IPS DF 6.9 (cell line): ENCODE measurements at places on chromosomes 7 and 10.
A peak's percentile ranks its signal among the peaks of the same experiment; 100 is the strongest.

DNA sequence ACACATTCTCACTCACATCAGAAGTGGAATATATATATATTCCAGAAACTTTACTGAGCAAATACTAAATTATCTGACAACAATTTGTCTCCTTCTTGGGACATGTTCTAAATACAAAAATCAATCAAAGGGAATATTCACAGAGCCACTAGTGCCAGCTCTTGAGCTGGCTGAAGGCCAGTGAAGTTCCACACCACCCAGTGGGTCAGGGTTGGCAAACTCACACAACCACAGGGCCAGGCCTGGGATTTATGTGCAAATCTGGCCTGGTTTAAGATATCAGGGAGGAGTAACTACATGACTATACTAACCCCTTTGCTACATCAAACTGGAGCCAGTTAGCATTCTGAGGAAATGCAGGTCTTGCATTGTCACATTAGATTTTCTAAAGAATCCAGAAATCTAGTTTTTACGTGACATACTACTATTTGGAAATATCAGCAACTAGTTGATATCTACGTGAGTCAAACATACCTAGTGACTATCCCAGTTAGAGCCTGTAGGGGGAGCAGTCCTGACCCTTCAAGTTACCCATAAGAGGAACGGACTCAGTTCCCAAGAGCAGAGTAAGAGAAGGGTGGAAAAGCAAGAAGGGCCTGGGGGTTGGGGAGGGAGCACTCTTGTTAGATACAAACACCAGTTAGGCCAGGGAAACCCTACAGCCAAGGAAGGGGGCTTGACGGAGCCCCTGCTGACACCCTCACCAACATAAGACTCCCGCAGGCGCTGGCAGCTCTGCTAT is 600.4 kb downstream of the KCNMA1 start:
- peak; percentile 57 for DNase-seq

DNA sequence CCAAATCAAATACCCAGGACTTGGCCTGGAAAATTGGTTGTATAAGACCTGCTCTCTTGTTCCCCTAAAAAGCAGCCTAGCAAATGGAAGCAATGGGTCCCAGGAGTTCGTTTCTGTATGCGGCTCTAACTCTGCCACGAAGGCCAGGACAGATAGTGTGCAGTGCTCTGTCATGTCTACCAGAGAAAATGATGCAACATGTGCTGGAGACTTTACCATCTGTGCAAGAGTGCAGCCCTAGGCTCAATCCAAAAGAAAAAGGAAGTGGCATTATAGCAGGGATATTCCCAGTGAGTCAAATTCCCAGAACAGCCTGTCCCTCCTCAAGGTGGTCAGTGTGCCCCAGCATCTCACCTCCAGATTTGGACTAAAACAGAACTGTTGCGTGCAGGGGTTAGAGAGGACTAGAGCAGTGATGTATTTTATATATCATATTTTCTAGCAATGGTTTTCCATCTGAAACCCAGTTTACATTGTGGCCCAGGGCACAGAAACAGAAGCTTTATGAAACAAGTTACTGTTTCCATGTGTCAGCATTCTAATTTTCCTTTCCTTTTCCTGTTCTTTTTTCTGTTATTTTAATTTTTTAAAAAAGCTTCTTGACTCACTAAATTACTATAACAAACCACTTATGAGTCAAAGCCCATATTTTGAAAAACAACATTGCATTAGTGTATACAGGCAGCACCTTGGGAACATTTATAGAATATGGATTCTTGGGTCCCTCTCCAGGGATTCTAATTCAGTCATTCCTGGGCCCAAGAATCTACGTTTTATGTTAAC is 311.2 kb downstream of the RNLS start:
- no peak for DNase-seq

DNA sequence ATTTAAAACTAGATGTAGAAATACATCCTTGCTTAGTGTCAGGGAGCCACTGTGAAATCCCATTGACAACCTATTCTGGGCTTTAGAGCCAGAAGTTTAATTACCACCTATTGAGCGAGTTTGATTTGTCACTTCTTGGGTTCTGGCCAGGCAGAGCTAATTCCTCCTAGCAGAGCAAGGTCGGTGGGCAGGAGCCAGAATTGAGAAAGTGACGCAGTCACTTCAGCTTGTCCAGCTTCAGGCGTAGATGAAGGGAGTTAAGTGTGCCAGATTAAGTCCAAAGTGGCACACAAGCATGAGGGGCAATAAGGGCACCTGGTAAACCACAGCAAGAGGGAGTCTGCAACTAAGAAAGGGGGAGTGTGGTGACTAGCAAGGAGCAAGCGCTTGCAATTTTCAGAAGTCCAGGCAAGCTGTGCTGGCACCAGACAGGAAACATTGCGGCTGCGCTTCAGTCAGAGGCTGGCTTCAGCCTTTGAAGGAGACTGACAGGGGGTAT is 119.4 kb downstream of the ST7 start:
- DNase-seq: no peak

DNA sequence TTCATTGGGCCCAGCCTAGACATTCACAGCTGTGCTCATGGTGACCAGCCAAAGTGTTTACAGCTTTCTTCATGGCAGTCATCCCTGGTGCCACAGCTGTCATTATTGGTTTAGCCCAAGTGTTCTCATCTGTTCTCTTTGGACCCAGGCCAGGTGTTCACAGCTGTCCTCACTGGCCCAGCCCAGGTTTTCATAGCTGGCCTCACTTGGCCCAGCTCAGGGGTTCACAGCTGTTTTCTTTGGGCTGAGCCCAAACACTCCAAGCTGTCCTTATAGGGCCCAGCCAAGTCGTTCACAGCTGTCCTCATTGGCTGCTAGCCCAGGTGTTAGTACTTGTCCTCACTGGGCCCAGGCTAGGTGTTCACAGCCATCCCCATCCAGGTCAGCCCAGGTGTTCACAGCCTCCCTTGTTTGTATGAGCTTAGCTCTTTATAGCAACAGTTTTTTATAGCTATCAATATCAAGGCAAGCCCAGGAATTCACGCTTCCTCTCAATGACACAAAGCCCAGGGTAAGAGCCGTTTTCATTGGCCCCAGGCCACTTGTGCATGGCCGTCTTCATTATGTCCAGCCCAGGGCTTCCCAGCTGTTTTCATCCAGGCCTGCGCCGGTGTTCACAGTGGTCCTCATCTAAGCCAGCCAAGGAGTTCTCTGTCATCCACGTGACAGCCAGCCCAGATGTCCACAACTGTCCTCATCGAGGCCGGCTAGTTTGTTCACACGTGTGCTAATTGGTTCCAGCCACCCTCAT is 11.6 kb downstream of the FRG2B start:
- DNase-seq: no peak

DNA sequence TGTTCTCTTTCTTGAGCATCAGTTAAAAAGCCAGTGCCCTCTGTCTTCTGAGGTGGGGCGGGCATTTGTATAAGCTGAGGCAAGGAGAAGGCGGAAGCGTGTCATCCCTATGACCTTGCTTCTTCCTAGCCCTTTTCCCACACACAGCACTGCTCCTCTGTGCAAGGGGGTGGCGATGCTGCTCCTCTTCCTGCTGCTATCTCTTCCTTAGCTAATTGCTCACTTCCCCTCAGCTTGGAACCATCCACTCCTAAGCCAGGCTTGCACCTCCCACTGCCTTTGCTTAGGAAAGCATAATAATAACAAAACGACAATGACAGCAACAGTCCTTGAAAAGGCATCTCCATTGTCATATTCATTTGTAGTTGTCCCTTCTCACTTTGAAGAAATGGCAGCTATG is 366.9 kb downstream of the PHTF2 start:
- no peak for DNase-seq

GRCh38 chr7:82183634-82184033 is 259.9 kb downstream of the CACNA2D1 start:
- no peak for DNase-seq

GRCh38 chr10:91597197-91597881 is 35.5 kb downstream of the PPP1R3C start:
- no peak for DNase-seq

DNA sequence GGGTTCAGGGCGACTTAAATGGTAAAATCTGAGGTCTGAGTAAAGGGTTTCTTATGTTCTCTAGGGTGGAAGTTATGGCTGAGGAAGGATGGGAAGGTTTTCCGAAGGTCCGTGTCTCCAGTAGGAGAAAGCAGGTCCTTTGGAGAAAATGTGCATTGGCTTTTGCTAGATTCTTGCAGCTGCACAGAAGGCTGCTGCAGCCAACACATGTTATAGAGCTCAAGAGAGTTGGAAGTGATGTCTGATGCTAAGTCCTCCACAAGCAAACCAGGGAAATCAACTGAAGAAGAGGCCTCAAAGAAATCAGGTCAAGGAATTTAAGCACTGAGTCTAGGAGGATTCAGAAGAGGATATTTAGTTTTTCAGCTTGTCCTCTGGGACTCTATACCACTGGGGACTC is 404.6 kb downstream of the LRMDA start:
- no peak for DNase-seq

DNA sequence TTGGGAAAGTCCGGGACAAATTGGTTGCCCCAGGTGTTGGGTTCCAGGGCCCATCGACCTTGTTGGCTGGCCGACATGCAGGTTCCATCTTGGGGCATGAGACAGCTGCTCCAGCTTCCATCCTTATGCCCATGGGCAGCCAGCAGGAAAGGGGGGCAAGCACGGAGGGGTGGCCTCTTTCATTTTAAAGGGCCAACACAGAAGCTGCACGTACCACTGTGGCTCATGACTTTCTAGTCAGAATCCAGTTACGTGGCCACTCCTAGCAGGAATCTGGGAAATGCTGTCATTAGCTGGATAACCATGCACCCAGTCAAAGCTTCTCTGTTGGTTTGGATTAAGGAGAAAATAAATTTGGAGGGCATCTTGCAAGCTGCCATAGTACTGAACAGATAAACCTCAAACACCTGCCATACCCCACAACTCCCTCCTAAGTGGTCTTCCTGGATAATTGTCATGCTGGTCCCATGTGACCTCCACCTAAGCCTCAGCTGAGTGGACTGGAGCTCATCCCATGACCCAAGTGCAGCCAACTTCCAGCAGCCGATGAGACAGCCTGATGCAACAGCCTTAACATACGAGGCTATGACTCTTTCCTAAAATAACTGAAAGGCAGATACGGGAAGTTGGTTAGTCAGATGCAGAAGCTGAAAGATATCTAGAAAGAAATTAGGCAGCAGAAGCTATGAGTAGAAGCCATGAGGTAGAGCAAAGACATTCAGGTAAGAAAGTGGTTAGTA is 21.4 kb upstream of the GSDME start:
- no peak for DNase-seq

DNA sequence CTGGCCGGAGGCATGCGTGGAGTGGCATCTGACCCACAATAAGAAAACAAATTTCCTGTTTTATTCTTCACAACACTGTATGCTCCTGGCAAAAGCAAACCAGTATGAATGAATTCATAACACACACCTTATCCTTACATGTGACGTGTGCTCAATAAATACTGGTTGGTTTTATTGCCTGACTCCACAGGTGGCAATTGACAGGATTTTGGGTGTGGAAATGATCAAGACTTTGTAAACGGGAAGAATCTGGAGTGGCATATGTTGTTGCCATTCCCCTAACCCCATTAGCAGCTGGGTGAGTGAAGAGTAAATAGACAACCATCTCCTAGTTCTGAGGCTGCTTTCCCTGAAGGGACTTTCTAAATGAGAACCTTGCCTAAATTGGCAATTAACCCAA is 215.5 kb upstream of the AOAH start:
- DNase-seq: no peak

- no peak for DNase-seq
Observed at GRCh38 chr10:126500866-126501265, 112.6 kb upstream of the ADAM12 start.

DNA sequence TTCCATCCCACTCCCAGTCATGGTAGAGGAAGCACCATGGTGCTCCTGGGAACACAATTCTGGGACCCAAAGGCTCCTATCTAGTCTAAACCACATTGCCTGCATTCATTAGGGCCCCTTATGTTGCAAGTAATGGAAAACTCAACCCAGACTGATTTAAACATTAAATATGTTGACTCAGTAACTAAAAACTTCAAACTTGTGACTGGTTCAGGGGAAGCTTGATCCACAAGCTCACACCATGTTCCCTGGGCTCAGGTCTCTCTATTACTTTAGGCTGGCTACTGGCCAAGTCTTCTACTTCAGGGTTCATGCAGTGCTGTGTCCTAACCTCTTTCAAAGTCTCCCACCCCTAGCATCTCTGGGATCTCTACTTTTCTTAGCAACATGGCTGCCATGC is 13.1 kb downstream of the WNT16 start:
- no peak for DNase-seq

DNA sequence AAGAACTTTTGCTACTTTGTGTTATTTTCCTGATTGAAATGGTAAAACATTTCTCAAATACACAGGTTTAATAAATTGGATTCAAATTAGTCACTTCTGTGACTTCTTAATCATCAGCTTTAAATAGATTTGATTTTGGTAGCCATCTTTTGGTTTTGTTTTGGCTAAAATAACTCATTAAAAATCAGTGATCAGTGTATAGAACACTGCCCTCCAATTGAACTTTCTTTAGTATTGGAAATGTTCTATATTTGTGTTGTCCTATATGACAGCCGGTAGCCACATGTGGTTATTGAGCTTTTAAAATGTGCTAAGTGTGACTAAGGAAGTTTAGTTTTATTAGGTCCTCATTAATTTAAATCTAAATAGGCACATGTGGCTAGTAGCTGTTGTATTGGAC is 50.4 kb downstream of the GLCCI1 start:
- DNase-seq: no peak

- no peak for DNase-seq
Observed at GRCh38 chr7:154862153-154862791, 140.7 kb downstream of the PAXIP1 start.

DNA sequence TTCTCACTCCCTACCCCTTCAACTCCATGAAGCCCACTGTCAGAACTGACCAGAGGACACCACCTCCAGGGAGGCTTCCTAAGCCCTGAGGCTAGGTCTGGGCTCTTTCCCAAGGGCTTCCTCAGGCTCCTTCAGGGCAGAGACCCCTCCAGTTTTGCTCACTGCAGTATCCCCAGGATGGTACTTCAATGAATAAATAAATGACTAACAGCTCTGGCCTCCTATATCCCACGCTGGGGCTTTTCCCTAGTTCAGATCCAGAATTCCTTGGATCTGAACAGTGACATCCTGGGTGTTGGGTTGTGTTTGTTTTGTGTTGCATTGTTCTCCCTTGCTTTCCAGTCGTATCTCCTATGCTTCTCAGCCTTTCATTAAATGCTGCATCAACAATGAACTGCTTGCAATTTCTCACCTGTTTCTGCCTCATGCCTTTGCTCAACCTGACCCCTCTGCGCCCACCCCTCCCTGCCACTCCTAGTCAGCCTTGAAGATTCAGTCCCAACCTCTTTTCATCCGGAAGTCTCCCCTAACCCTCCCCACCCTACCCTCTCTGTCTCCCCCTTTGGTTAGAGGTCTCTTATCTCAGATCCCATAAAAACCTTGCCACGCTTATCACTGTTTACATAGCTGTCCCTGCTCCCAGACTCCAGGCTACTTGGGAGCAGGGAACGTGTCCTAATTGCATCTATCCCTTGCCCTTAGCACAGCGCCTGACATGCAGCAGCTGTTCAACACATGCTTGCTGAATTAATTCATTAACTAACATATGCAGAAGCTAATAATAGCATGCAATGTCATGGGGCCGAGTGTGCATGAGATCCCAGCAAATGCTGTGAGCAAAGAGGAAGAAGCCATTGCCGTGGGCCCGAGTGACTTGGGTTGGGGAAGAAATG is 41.7 kb downstream of the PPP1R3C start:
- no peak for DNase-seq
